Activated CD4-positive, alpha-beta T cell treated with anti-CD3 and anti-CD28 coated beads for 36 hours (primary cell): ENCODE measurements at places on chromosomes 11 and 22.
A peak's percentile ranks its signal among the peaks of the same experiment; 100 is the strongest.

DNA sequence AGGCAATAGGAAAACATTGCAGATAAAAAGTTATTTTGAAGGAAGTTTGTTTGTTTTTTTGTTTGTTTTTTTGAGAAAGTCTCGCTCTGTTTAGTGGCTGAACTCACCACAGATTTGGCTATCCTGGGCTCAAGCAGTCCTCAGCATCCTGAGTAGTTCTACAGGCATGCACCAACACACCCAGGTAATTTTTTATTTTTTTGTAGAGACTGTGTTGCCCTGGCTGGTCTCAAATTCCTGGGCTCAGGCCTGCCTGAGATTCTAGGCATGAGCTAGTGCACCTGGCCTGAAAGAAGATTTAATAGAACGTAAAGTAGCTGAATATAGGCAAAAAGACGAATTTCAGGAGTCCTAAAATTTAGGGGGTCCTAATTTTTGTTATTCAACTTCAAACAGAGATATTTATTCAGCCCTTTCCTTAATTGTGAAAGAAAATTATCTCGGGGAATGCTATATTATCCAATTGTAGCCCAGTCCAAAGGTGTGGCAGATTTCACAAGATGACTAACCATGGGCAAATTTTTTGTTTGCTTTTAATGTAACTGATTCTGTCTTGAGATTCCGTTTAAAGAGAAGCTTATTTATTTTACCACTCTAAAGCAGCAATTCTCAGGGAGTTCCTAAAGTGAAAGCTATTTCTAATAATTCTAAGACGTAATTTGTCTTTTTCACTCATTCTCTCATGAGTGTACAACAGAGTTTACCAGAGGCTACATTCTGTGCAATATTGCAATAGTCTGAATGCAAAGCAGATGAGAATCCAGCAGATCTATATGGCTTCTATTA, 940 bp downstream of the IL18 start:
- no peak for DNase-seq

- no peak for DNase-seq
Observed at GRCh38 chr11:14422052-14422813, 63.2 kb upstream of the RRAS2 start.

DNA sequence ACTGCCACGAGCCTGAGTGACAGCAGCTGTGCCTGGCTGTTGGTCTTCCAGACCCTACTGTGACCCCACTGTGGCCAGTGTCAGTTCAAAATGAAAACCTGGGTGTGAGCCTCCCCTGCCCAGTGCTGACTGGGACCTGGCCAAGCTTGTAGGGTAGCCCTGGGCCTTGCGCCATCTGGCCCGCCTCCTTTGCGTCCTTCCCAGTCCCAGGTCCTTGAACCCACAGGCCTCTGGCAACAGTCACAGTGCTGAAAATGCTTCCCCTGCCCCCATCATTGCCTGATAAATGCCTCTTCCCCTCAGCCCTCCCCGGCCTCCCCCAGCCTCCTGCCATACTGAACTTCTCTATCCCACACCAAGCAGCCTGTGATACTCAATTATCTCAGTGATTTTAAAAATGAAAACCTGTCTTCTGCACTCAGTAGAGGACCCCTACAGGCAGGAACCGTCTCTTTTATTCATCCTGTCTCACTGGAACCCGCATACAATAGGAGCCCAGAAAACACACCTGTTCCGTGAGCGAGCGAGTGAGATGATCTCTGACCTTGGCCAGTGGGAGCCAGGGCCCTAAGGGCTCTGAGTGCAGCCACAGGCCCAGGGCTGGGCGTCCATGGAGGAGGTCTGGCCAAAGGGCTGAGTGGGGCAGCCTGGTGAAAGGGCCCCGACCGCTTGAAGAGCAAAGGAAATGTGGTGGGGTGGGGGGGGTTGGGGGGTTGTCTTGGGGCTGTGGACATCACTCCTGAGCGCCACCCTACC, 49.7 kb upstream of the TTLL12 start:
- no peak for DNase-seq

- DNase-seq = no peak
Observed at GRCh38 chr11:131474947-131475346, 104.5 kb downstream of the NTM start.

DNA sequence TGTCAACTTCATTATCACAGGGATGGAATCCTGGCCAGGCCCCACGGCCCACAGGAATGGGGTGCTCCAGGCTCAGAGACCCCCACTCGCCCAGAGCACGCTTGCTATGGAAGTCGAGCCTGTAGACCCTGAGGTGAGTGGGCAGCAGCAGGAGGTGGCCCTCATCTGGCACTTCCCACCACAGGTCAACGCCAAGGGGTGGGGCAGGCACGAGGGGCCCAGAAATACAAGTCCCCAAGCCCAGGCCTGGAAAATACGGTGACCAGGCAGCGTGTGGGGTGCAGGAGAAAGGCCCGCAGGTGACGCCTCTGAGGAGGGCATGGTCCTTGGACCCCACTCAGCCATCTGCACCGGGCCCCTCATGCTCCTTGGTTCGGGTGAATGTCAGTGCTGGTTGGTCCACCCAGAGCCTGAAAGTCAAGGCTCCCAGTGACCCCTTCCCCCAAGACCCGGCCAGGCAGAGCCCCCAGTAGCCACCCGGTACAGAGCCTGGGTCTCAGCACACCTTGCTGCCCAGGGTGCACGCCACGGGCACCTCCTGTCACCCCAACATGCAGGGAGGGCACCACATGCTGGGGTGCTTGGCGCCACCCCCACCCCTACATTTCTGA, 2.4 kb downstream of the MOB2 start:
- no peak for DNase-seq

GRCh38 chr22:40524392-40525249, 111.9 kb downstream of the MRTFA start:
- DNase-seq = no peak

DNA sequence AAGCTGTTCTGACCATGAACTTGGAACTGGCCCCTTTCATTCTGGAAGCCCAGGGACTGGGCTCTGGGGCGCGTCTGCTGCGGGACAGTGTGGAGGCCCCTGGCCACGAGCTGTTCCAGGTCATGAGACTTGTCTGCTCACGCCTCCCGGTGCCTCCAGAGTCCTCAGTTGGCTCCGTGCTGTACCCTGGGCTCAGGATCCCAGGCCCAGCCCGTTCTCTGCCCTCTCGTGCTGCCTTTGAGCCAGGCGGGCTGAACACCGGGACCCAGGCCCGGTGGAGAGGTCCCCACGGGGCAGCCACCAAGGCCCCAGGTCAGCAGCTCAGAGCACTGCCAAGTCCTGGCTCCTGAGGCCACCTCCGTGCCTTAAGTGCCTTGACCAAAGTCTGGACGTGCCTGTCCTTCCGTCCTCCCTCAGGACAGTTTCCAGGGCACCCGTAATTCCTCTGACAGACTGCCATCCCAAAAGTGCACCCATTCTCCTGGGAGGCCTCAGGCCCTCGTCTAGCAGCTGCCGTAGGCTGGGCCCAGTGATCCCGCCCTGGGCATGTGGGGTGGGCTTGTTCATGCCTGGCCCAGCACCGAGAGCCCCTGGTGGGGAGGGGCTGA, 36.3 kb upstream of the PPARA start:
- DNase-seq = no peak

DNA sequence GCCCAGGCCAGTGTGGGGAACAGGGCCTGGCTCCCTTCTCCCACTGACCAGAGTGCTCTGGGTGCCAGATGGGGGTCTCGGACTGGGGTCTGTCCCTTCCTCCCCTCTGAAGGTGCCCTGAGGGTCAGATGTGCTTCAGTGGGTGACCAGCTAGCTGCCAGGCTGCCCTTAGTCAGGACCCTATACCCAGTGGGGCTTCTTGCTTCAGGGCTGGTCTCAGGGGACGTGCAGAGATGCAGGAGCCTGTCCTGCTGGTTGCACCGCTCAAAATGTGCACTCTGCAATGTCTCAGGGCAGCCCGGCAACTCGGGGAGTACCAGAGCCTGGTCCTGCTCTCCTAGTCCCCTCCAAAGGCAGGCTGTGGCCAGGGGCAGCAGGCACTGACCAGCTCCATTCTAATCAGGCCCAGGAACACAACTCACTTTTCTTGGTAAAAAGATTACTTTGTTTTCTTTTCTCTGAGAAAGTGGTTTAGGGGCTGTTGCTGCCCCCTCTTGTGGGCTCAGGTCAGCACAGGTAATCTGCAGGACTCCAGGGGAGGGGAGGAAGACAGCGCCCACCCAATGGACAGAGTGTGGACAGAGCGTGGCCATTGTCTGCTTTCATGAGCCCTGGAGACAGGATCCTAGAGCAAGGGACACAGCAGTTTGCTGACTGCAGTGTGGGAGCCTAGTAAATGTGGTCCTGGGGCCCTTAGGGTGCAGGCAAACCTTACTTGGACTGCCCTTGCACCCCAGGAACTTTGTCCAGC, 80.9 kb downstream of the MED15 start:
- DNase-seq = no peak

DNA sequence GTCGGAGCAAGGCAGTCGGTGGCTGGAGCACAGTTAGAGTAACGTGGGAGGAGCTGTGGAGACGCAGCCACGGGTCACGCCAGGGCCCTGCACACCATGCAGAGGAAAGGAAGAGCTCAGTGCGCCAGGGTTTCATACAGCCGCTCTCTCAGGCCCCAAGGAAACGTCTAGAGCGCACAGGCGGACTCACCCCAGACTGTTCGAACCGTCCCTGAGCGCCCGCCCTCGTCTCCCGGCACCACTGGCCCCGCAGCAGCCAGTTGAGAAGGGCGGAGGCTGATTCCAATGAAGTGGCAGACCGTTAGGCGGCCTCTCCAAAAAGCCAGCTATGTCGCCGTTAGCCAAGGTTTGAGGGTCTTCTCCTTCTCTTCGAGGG, 483 bp upstream of the HYLS1 start:
- DNase-seq = peak; percentile 65

DNA sequence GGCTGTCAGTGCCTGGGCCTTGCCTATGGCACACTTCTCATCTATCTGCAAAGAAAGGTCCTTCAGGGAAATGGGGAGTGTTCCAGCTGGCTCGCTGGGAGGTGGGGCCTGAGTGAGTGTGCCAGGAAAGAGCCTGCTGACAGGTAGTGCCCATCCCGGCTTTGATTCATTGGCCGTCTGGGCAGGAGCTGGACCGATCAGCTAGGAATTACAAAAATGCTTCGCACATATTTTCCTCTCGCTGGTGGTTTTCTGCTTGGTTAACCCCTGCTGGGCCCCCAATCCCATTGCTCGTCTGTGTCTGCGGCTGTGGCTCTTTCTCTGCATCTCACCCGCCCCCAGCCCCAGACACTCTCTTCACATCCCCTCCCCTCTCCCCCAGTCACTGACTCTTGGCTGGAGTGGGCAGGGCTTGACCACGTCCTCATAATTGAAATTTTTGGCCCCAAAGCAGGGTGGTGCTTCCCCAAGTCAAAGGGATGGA, 10.8 kb downstream of the LIF start:
- no peak for DNase-seq

DNA sequence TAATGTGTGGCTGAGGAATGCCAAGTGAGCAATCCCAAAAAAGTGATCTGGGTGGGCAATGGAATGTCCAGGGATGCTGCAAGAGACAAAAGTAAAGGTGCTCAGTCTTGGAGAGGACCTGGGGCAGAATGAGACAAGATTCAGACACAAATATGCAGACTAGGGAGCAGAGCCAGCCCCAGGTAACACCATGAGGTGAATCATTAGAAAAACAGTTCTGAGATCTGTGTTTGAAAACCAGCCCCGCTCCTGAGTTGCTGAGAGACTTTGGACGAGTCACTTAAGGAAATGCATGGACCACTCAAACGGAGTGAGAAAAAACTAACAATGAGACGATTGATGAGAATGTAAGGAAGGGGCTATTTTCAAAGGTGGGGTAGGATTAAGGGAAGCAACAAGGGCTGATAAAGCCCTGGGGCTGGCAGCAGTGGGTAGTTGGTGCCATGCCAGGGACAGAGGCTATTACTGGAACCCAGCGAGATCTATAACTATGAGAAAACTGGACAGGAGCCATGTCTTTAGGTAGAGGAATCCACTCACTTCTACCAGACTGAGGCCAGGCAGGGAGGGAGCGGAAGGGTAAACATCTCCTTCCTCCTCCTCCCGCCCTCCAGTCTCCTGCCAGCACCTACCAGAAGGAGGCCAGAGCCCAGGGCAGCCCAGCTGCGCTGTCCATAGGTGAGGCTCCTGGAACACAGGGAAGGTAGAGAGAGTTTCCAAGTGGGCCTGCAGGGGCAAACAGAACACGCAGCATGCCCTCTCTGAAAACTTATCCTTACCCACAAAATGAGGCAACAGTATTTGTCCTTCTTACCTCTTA, 130.4 kb upstream of the TEAD1 start:
- no peak for DNase-seq

DNA sequence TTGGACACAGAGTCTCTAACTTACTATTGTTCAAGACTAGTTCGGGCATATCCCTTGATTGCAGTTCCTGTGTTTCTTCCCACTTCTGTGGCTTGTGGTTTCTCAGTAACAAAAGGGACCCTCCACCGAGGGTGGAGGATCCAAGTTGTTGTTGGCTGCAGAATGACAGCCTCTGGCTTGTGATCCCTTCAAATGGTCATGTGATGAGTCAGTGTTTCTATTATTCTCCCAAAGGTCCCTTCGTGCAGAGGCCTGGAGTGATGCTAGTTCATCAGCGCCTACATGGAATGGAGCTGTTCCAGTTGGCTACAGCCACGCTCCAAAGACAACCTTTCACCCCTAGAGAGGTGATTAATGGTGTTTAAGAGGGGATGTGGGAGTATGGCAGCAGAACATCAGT, 2.6 kb upstream of the VWCE start:
- no peak for DNase-seq

DNA sequence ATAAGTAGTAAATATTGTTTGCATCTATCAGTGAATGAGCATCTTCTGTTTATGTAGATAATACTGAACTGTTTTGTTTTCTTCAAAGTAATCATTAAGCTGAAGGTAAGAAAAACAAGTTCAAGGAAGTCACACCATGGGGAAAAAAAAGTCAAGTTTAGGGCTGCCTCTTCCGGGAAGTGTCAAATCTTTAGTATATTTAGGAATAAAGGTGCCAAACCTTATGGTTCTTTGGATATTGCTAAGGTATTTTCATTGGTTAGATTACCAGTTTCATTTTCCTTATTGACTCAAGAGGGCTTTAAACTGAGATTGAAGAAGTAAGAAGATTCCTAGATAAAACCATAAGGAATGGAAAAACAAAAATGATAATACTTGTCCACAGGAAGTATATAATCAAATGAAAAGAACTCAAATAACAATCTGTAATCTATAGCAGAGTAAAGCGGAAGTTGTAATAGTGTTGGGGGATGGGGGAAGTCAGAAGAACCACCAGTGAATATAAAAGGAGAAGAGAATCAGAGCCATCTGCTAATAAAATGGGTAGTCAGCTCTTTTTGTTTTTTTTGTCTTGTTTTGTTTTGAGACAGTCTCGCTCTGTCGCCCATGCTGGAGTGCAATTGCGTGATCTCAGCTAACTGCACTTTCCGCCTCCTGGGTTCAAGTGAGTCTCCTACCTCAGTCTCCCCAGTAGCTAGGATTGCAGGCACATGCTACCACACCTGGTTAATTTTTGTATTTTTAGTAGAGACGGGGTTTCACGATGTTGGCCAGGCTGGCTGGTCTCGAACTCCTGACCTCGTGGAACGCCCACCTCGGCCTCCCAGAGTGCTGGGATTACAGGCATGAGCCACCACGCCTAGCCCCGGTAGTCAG, 2.3 kb downstream of the ATM start:
- DNase-seq = peak; percentile 58

GRCh38 chr11:78689585-78690153, 115.0 kb upstream of the NARS2 start:
- DNase-seq = no peak

DNA sequence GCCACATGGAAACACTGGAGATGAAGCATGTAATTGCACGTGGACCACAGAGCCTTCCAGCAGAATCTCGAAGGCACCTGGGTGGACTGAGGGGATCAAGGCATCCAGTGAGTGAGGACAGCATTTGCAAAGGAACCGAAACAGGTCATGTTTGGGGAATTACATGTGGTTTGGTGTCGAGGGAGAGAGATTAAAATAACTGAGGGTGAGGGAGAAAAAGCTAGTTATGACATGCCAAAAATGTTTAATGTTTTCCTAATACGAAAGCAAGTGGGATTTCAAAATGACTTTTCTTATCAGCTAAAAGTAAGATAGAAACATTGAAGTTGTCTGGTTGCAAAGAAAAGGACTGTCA, 157.1 kb downstream of the BLID start:
- no peak for DNase-seq
